ENCODE measurements at places on chromosomes 4 and X. TPM values are rescaled to one million over a fixed set of nuclear protein-coding genes. Genes with fewer than 3 reads are reported as not detected.
A peak's percentile ranks its signal among the peaks of the same experiment; 100 is the strongest.

The NR3C2 gene
- 0.29 TPM for total RNA-seq

The CWH43 gene
- not detected for total RNA-seq

The CCDC120 gene
- total RNA-seq, result 5.1 TPM

- no peak overlapping the region for H3K4me3 ChIP-seq
- no peaks in the 10 kb centered on the region for H3K27me3 ChIP-seq
- H3K27ac ChIP-seq, result no peak overlapping the region
- no peak for DNase-seq
- H3K4me1 ChIP-seq, result peaks cover 9% of the 10 kb centered on the region
Measured at GRCh38 chrX:101057093-101057714, 5.3 kb upstream of the TRMT2B start.

DNA sequence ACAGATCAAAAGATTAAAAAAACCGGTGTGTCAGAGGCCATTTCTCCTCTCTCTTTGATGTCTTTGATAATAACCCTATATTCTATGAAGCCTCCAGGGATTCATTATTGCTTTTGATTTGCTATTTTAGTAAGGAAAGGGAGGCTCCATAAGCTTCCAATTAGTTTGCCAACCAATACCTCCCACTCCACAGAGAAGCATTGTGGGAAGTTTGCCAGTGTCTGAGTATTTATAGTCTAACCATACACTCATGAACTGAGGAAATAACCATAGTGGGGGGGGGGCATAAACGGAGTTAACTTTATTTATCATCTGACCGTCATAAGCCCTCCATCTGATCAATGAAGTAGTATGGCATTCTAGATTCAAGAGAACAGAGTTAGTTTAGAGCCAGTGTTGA lies 1066.8 kb upstream of the PABPC4L start:
- H3K27ac ChIP-seq, result no peak overlapping the region
- H3K4me1 ChIP-seq, result no peaks in the 10 kb centered on the region
- no peaks in the 10 kb centered on the region for H3K27me3 ChIP-seq
- no peak overlapping the region for H3K4me3 ChIP-seq
- no peak for DNase-seq

GRCh38 chr4:165874072-165874790 lies 1.2 kb downstream of the TLL1 start:
- no peak for DNase-seq
- H3K27ac ChIP-seq, result no peak overlapping the region
- no peaks in the 10 kb centered on the region for H3K4me1 ChIP-seq
- no peak overlapping the region for H3K4me3 ChIP-seq
- no peaks in the 10 kb centered on the region for H3K36me3 ChIP-seq

DNA sequence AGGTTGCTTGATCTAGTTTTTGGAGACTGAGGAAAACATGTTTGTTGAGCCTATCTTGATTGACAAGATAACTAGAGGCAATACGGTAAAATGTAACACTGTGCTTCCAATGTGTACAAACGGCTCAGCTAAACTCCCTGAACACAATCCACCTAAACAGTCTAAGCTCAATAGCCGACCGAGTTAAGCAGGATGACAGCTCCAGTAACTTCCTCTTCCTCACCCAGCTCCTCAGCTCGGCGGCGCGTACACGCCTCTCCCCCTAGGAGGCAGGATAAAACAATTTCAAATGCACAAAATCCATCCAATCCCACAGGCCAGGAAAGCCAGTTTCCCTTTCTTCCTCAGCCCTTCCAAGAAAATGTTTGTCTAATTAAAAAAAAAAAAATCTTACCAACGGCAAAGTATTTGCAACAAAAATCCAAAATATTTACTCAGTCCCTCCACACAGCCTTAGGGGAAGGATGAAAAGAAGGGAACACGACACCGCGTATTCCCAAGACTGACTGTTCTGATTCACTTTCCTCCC lies 1.0 kb downstream of the CNOT6L start:
- peaks cover 5% of the 10 kb centered on the region for H3K27me3 ChIP-seq
- peaks cover 22% of the 10 kb centered on the region for H3K36me3 ChIP-seq
- peak; percentile 39 for DNase-seq
- peak overlapping the region; percentile 94 for H3K4me3 ChIP-seq
- peak overlapping the region; percentile 92 for H3K27ac ChIP-seq
- H3K4me1 ChIP-seq, result peaks cover 66% of the 10 kb centered on the region

GRCh38 chrX:98289726-98290125 lies 1406.0 kb downstream of the RPA4 start:
- no peaks in the 10 kb centered on the region for H3K36me3 ChIP-seq
- no peaks in the 10 kb centered on the region for H3K4me1 ChIP-seq
- H3K27me3 ChIP-seq, result no peaks in the 10 kb centered on the region
- H3K4me3 ChIP-seq, result no peak overlapping the region
- no peak for DNase-seq

GRCh38 chr4:137267024-137267423 lies 265.3 kb downstream of the PCDH18 start:
- H3K27ac ChIP-seq, result no peak overlapping the region
- no peak overlapping the region for H3K4me3 ChIP-seq
- no peaks in the 10 kb centered on the region for H3K4me1 ChIP-seq
- H3K36me3 ChIP-seq, result no peaks in the 10 kb centered on the region
- DNase-seq, result no peak
